ENCODE measurements at places on chromosomes 6 and 20. TPM values are rescaled to one million over a fixed set of nuclear protein-coding genes. Genes with fewer than 3 reads are reported as not detected.
A peak's percentile ranks its signal among the peaks of the same experiment; 100 is the strongest.

CRNKL1 gene
- 39.5 TPM for total RNA-seq

BCAS1 gene
- 4.0 TPM for total RNA-seq

CAP2 gene
- total RNA-seq: 5.7 TPM

TP53TG5 gene
- total RNA-seq: not detected

DNA sequence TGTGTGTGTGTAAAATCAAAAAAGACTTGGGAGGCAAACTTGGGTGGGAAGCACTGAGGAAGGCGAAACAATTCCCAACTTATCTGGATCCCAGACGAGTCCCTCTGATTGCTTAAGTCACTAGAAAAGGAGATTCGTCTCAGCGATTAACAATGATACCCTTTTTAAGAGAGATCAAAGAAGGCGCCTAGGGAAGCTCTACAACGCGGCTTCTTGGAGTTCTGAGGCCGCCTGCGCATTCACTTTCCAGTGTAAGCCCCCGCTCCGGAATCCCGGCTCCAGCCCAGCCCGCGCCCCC lies 8.7 kb upstream of the TBX18 start:
- DNase-seq: no peak

DNA sequence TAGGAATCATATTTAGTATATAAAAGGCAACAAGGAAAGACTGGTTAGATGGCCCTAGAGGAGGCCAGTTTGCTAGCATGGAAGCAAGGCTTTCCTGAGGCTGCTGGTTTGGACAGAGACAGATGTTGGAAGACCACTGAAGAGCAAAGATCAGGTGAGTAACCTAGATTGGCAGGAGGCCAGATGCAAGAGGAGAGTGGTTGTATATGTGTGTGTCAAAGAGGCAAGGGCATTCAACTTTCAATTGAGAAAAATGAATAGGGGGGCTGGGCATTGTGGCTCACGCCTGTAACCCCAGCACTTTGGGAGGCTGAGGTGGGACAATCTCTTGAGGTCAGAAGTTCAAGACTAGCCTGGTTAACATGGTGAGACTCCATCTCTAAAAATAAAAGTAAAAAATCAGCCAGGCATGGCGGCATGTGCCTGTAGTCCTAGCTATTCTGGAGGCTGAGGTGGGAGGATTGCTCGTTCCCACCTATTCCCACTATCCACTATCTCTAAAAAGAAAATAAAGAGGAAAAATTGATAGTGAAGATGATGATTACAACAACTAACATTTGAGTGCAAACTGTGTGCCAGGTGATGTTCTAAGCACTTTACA lies 79.8 kb downstream of the PRDM1 start:
- DNase-seq: no peak

- DNase-seq: no peak
Measured at GRCh38 chr20:53853111-53853713, 217.2 kb downstream of the BCAS1 start.

DNA sequence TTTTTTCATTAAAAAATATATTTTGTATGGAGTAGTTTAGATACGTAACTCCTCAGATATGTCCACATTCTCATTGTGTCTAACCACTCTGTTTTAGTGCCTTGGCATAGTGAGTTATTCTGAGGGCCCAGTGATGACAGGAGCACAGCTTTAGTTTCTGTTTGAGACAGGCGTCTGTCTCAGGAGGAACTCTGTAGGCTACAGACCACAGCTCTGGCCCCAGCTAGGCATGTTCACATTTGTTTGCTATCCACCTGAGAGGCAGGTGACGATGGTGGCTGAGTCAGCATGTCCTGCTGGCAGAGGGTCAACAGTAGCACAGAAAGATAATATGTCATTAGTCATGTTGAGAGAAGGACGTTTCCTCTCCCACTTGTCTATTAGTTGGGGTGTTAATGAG lies 16.3 kb downstream of the LRRC1 start:
- DNase-seq: no peak

DNA sequence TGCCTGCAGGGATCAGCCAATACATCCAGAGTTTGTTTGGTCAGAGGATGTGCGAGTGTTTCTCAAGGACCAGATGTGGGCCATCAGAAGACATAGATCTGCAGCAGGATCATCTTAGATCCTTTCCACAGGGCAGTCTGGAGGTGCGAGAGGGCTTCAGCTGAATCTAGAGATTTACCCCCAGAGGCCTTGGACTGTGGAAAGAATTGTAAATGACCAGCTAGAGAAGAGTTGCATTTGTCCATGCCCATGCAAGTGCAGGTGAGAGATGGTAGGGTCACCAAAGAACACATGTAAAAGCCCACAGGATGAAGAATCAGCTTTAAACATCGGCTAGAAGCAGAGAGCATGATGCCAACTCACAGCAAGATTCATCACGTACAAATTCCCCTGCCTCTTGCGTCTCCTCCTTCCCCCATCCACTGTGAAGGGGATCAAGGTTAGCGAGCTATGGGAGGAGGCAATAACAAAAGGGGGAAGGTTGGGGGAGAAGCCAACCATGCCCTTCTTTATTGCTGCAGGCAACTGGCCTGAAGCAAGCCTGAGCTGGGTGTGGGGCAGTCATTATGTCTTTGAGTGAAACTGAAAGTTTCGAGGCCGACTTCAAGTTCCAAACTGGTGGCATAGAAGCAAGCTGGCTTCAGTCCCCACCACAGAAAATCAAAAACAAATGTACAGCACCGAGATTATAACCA lies 83.5 kb downstream of the SCML4 start:
- DNase-seq: no peak

- no peak for DNase-seq
Measured at GRCh38 chr6:166658115-166658791, 31.2 kb upstream of the RPS6KA2 start.

DNA sequence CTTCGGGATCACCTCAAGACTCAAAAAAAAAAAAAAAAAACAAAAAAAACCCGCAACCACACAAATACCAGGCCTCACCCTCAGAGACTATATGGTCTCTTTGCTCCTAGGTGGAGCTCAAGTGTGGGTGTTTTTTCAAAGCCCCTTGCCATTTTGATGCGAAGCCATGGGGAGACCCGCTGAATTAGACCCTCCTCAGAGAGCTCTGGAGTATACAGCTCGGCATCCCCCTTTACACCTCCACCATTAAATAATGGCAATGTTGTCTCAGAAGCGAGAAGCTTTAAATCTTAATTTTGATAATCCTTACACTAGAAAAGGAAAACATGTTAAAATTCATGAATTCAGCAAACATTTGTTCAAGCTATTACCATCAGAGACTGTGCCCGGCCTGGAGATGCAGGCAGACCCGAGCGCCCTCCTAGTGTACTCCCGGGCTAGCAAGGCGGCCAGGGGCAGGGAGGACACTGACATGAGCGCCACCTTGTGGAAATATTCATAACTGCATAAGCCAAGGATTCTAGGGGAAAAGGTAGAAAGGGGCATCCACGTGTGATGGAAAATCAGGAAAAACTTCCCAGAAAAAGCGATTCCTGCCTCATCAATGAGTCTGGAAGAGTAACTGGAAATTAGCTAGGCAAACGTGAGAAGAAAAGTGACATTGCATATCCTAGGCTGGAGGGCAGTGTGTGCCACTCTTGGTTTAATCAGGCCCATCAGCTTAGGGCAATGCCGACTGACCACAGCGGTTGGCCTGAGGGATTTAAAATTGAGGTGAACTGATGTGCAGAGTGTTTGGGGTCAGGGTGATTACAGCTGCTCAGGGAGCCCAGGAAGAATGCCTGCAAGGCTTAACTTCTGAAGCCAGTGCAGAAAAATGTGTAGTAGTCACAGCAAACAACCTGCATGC lies 72.5 kb downstream of the B3GAT2 start:
- peak; percentile 61 for DNase-seq

DNA sequence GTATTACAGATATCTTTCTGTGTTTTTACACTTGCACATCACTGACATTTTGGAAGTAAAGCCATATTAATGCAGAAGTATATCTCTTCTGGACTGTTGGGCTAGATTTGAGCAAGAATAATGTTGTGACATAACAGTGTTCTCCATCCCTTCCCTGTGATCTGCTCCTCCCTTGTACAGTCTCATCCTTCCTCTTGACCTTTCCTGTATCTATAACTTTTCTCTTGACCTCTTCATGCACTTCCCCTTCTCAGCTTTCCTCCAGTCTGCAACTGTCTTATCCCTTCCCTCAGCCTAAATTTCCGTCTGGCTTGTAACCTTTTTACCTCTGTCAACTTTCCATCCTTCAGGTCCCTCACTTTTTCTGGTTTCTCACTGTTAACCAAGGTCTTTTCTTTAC lies 29.8 kb downstream of the NCOA3 start:
- no peak for DNase-seq

DNA sequence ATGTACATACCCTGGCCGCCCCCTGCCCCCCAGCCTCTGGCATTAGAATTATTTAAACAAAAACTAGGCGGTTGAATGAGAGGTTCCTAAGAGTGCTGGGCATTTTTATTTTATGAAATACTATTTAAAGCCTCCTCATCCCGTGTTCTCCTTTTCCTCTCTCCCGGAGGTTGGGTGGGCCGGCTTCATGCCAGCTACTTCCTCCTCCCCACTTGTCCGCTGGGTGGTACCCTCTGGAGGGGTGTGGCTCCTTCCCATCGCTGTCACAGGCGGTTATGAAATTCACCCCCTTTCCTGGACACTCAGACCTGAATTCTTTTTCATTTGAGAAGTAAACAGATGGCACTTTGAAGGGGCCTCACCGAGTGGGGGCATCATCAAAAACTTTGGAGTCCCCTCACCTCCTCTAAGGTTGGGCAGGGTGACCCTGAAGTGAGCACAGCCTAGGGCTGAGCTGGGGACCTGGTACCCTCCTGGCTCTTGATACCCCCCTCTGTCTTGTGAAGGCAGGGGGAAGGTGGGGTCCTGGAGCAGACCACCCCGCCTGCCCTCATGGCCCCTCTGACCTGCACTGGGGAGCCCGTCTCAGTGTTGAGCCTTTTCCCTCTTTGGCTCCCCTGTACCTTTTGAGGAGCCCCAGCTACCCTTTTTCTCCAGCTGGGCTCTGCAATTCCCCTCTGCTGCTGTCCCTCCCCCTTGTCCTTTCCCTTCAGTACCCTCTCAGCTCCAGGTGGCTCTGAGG lies 7.6 kb downstream of the CDKN1A start:
- no peak for DNase-seq

All from lung (tissue), 17 donors.